ENCODE measurements at places on chromosomes 4 and X.

- no peak for DNase-seq
These were observed 14.5 kb upstream of the ETNPPL start for GRCh38 chr4:108777388-108777787.

DNA sequence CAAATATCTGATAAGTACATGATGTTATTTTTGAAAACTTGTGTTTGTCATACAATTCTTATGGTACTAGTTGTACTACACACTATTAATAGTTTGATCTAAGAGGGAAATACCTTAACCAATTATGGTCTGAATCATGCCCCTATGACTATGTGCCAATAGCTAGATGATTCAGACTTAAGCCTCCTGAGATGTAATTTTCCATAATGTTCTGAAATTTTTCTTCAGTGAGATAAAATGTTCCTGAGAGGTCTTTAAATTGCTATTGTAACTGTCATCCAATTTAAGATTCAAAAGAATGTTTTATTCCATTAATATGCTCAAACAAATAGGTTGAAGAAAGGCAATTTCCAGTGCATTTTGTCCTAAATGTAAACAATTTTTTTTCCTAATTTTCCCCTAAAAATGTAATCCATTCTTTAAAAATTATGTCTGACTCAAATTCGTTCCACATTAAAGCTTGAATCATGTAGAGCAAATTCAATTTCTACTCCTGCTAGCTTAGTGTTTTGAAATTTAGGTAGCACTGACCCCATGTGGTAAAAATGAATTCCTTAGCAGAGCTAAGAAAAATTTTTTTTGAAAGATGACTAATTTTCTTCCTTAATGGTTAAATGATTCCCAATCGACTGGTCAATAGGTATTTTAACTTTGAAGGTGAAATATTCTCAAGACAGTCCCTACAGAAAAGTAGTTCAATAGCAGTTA is 49.1 kb downstream of the APOOL start:
- no peak for DNase-seq

- no peak for DNase-seq
These were observed 3.7 kb downstream of the GRIPAP1 start for GRCh38 chrX:48998391-48998790.

DNA sequence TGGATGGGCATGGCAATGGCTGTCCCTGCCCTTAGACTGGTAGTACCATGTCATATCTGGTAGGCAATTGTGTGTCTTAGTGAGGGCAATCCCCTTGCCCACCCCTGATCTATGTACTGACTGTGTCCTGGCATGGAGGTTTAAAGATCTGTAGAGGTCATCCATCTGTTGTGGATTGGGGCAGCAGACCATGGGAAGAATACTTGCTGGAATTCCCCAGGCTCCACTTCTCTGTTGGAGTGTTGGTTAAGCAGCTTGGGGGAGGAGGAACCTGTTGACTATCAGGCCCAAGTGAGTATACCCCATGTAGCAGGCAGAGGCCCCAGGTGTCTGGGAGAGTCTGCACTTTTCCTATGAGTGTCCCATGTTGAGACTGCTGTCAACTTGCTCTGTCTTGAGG is 246.7 kb upstream of the DIPK2B start:
- DNase-seq, result no peak

DNA sequence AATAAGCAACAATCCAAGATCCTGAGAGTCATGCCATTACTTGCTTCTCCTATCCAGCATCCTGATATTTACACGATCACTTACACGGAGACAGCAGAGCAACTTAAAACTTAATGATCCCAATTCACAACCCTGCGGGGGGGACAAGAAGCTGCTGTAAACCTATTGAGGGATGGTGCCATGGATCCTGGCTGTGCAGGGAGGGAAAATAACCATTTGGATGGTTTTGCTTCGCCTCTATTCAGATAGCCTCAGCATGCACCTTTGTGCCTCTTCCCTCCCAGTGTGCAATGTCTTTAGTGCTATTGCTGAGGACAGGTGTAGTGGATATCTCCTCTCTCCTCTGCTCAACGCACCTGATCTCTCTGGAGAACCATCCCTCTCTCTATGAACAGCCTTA is 89.7 kb upstream of the PPARGC1A start:
- no peak for DNase-seq

DNA sequence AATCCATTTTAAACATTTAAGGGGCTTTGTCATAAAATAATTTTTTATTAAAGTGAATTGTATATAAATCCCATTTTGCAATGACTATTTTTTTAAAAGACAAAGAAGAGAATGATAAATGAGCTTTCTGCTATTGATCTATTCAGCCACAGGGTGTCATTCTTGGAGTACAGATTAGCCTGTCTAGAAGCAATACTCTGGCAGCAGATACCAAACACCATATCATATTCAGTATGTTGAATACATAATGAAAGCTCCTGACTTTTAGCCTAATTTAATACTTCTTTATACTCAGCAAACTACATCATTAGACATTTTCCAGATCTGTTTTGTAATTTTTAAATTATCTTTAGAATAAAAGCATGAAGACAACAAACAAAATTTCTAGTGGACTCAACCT is 496.3 kb downstream of the PDGFC start:
- no peak for DNase-seq

- DNase-seq, result no peak
These were observed 13.0 kb downstream of the IL13RA1 start for GRCh38 chrX:118740276-118740889.

- no peak for DNase-seq
These were observed 167.0 kb upstream of the GALNT7 start for GRCh38 chr4:173001571-173001970.

GRCh38 chr4:139817657-139818452 is 152.2 kb downstream of the MGST2 start:
- no peak for DNase-seq

GRCh38 chrX:152520653-152521052 is 69.5 kb upstream of the GABRA3 start:
- no peak for DNase-seq

DNA sequence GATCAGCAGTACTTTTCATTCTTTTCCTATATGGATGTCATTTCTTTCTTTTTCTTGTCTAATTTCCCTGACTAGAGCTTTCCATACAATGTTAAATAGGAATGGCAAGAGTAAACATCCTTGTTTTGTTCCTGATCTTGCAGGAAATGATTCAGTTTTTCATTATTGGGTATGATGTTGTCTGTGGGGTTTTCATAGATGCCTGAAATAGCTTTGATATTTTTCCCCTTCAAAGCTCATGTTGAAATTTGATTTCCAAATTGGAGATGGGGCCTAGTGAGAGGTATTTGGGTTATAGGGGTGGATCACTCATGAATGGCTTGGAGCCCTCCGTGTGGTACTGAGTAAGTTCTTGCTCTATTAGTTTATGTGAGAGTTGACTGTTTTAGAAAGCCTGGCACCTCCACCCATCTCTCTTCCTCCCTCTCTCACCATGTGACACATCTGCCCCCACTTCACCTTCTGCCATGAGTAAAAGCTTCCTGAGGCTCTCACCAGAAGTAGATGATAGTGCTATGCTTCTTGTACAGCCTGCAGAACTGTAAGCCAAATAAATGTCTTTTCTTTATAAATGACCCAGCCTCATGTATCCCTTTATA is 22.3 kb upstream of the VSIG1 start:
- DNase-seq, result no peak

GRCh38 chrX:43552156-43552555 is 103.9 kb upstream of the MAOA start:
- DNase-seq, result no peak
